ENCODE measurements at places on chromosomes 2 and 18.

DNA sequence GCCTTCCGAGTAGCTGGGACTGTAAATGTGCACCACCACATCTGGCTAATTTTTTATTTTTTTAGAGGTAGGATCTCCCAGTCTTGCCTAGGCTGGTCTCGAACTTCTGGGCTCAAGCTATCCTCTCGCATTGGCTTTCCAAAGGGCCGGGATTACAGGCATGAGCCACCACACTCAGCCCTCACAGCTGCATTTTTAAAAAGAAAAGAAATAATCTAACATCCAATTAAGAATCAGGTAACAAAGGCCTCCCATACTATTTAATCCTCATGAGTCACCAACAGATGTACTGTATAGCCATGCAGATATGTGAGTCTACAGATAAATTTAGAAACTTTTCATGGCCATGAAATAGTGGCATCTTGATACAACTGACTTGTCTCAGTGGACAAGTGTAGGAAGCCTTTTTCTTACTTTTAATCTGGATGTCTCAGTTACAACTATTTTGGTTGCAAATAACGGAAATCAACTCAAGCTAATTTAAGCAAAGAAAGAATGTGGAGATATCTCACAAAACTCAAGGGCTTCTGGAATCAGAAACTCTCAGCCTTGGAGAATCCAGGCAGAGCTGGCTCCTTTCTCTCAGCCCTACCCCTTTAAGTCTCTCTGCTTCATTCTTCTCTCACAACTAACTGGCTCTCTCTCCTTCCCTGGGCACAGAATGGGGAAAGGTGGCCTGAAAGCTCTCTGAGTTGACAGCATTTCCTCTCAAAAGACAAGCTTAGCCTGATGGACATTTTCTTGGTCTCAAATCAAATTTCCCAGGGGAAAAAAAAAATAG lies 12.8 kb upstream of the PPM1B start:
- DNase-seq = no peak

DNA sequence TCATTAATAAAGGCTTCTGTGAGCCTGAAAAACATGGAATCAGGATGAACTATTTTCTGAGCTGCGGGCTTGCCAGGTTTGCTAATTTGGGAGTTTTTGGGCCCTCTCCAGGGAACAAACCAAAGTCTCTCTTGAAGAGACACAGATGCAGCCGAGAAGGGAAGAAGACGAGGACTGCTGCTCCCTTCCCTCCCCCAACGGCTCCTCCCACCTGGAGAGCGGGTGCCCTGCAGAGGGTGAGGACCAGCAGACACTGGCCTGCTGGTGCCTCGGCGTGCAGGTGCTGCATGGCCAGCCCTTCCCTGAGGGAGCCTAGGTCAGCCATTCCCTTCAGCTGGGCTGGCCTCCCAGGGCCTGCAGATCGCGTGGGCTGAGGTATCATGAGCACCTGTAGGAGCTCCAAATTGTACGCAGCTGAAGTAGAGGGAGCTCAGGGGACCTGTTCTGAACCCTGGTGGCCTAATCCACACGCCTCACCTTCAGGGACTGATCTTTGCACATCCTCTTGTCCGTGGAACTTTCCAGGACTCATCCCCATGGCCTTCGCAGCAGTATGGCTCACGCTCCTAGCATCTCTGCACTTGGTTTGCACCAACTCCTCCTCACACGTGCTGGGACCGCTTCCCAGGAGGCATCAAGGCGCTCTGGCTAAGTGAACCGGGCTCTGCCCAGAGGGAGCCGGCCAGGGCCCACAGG lies 19.5 kb downstream of the EMX1 start:
- DNase-seq = no peak

DNA sequence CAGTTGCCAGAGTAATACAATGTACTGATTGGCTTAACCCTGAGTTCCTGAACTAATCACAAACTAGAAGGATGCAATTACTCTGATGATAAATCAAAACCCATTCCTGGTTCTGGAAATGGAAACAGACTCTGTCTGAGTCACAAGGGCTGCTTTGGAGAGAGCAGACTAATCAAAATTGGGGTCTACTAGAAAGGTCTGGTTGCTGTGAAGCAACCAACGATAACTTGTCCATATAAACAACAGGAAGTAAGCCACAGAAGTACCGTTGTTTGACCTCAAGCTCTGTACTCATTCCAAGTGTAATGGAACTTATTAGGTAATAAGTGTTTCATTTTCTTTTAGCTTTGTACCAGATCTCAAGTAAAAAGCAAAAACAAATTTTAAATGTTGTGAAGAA lies 49.7 kb downstream of the RASGRP3 start:
- DNase-seq = no peak

- DNase-seq = no peak
Observed at GRCh38 chr18:74631623-74632350, 34.1 kb downstream of the ZNF407 start.

DNA sequence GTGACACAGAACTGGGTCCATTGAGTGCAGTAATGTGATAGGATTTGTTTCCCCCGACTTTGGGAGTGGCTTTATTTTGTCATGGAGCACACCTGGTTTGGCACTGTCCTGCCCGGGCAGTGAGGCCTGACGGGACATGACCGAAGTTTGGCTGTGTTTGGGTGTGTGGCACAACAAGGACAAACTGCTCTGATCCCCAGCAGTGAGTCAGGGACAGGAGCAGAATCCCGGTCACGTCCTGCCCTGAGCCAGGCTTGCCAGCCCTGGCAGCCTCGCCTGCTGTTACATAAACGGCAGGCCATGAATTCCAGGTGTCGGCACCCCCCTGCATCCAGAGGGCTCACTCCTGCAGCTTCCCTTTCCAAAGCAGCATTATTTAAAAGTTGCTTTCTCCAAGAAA lies 45.7 kb downstream of the IMPA2 start:
- no peak for DNase-seq

DNA sequence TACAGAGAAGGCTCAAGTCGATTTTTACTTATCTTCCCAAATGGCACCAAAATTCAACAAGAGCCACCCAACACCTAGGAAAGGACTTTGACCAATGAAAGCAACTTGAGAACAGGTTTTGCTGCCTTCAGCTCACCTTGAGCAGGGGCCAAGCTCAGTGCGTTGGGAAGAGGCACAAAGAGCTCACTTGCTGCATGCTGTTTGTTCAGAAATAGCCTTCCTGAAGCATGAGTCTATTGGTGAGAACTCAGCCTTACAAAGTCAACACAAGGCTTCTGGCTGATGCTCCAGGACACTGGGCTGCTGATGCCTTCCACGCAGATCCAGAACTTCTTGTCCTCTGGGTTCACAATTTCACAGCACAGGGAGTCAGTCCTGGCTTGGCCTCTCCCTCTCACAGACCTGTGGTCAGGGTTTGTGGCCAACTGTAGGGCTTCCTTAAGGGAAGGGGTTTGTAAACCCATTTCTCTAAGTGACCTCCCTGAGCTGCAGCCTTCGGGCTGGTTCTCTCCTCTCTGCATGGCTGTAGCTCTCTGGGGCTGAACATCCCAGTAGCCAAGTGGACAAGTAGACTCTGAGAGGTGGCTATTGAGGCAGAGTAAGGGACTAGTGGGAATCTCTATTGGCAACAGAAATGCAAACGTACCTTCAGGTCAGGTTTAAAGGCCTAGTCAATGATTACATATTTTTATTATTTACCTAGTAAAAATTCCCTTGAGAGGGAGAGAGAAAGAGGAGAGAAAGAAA lies 124.7 kb upstream of the GATA6 start:
- DNase-seq = no peak

DNA sequence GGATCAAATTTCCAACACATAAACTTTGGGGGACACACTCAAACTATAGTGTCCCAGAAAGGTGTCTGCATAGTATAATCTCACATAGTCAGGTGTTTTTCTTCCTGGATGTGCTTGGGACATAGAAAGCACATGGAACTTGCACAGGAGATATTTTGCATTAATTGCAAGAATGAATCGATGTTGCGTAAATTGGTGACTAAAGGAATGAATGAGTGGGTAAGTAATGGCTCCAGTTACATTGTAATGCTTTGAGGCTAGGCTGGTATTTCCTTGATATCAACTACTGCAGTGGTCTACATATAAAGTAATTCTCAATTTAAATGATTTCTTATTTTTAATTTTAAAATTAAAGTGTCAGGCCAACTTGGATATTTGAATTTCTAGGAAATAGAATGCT lies 53.4 kb downstream of the SH3RF3 start:
- no peak for DNase-seq
